ENCODE measurements at places on chromosomes 5 and 9. TPM values are rescaled to one million over a fixed set of nuclear protein-coding genes. Genes with fewer than 3 reads are reported as not detected.

FRMD3 gene
- 0.62 TPM for total RNA-seq

PCDHB6 gene
- total RNA-seq, result not detected

CRHBP gene
- not detected for total RNA-seq

ZBED3 gene
- 0.47 TPM for total RNA-seq

PCDHGA10 gene
- total RNA-seq, result not detected

CHSY3 gene
- not detected for total RNA-seq

ELOVL7 gene
- total RNA-seq, result 0.99 TPM

CAAP1 gene
- total RNA-seq, result 15.1 TPM

TAF1L gene
- total RNA-seq, result not detected

SPARC gene
- 1.1 TPM for total RNA-seq

FOXD4 gene
- total RNA-seq, result 0.92 TPM

KIF4B gene
- not detected for total RNA-seq

HSPB3 gene
- total RNA-seq, result not detected

CDH18 gene
- not detected for total RNA-seq

ZNF462 gene
- 0.89 TPM for total RNA-seq

TRPM3 gene
- not detected for total RNA-seq

LCN12 gene
- 3.5 TPM for total RNA-seq

KCNV2 gene
- total RNA-seq, result not detected

ZFP37 gene
- 0.45 TPM for total RNA-seq

EIF4EBP3 gene
- total RNA-seq, result 9.5 TPM
